ENCODE measurements at places on chromosomes 6 and 20.

DNA sequence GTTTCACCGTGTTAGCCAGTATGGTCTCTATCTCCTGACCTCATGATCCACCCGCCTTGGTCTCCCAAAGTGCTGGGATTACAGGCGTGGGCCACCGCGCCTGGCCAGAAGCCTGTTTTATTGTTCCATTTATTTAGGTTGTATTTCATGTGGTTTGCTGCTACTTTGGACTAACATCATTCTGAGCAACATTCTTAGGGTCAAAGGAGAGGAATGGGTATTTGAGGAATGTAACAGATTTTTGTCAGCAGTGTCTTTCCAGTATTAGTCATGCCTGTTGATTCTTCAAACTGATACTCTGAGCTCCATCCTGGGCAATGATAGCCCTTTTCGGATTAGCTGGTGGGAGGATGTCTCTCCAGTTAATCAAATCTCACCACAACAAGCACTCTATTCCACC is 213.0 kb upstream of the CITED2 start:
- no peak for DNase-seq

DNA sequence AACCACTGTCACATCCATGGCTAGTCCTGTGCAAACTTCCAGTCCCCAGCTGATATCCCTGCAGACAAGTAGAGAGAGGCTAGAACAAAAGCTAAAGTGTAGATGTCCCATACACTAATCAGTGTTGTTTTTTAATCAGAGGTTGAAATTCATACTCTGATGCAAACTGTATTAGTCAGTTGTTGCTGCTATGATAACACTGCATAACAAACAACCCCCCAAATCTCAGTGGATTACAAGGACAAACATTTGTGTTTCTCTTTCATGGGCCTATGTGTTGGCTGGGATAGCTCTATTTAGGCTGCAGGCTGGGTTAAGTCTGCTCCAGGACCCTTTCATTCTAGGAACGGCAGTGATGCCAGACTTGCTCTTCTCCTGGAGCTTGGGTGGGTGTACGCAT is 26.8 kb downstream of the BNIP5 start:
- DNase-seq = no peak

DNA sequence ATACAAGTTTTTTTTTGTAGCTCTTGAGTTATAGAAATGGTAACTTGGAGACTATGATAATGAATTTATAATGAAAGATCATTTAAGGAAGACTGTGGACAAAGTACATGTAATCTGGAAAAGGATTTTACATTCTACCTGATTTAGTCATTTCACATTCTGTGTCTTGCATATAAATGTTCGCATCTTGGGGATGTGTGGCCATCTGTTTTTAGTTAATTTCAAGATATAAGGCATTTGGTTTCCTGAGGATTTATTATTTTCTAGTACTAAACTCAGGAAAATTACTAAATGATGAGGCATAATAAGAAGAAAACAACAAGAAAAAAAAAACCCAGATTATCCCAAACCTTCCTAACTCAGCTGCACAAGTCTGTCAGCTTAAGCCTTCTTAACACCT is 112.7 kb upstream of the PRL start:
- DNase-seq = no peak

- no peak for DNase-seq
Observed at GRCh38 chr6:4401408-4402368, 266.3 kb upstream of the ECI2 start.

- no peak for DNase-seq
Observed at GRCh38 chr20:33236351-33236750, 555 bp downstream of the BPIFA1 start.

DNA sequence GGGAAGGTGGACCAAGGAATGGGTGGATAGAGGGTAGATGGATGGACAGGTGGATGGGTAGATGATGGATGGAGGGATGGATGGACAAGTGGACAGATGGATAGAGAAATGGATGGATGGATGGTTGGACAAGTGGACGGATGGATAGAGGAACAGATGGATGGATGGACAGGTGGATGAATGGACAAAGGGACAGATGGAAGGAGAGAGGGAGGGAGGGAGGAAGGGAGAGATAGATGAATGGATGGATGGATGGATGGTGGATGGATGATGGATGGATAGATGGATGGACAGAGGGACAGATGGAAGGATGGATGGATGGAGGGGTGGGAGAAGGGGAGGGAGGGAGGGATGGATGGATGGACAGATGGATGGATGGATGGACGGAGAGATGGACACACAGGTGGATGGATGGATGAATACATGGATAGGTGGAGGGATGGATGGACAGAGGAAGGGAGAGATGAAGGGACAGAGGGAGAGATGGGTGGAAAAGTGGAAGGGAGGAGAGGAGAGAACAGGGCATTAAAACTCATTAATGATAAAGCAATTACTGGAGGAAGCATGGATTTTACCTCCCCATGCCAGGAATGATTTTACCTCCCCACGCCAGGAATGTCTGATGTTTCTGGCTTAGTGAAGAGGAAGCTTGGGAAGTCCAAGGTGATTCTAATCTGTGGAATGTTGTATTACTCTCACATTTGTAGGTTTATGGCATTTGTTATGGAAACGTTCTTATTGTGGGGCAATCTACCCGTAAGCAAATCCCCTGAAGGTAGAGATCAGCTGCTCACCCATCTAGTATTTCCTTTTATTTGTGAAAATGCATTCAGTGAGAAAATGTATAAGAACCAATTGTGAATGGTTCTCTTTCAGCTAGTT is 383.3 kb downstream of the TAF4 start:
- no peak for DNase-seq

- no peak for DNase-seq
Observed at GRCh38 chr6:6840831-6841291, 252.3 kb downstream of the LY86 start.

GRCh38 chr6:89008815-89009374 is 45.5 kb upstream of the RNGTT start:
- no peak for DNase-seq

DNA sequence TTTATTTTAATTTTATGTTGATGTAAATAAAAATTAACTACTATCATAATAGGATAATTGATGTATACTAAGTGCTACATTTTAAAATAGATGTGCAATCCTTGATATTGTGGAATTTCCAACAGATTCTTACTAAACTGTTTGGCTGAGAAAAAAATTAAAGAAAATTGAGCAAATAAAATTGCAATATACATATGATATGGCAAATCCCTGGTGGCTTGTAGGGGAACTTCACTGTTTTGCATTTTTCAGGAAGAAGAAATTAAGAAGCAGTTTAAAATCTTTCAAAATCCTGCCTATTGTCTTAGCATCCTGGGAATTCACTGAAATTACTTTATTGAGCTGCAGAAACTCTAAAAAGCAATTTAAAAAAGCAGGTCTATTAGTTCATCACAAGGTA is 191.4 kb upstream of the ADGRB3 start:
- no peak for DNase-seq

DNA sequence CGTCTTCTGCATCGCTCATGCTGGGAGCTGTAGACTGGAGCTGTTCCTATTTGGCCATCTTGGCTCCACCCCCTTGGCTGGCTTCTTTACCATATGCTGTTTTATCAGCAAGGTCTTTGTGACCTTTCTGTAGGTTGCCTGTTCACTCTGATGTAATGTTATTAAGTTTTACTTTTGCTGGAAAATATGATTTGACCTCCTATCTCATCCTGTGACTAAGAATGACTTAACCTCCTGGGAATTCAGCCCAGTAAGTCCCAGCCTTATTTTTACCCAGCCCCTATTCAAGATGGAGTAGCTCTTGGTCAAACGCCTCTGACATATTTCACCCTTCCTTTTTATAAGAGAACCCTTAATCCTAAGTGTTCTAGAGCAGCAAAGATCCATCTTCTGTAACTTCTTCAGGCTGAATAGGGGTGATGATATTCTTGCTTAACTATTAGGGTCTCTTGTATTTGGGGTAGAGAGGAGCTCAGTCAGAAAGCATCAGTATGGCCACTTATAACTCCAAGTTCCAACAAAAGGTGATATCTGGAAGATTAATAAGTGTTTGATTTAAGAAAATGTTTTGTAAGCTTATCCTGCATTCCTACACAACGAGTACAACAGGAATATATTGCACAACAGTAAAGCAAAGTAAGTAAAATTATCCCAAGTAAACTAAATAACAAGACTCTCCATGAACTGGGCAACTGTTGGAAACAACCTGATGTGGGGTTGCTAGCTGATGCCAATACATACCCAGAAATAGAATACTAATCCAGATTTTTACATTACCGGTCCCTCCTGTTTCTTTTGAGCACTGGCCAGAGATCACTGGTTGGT is 23.1 kb upstream of the HMGN3 start:
- DNase-seq = no peak

DNA sequence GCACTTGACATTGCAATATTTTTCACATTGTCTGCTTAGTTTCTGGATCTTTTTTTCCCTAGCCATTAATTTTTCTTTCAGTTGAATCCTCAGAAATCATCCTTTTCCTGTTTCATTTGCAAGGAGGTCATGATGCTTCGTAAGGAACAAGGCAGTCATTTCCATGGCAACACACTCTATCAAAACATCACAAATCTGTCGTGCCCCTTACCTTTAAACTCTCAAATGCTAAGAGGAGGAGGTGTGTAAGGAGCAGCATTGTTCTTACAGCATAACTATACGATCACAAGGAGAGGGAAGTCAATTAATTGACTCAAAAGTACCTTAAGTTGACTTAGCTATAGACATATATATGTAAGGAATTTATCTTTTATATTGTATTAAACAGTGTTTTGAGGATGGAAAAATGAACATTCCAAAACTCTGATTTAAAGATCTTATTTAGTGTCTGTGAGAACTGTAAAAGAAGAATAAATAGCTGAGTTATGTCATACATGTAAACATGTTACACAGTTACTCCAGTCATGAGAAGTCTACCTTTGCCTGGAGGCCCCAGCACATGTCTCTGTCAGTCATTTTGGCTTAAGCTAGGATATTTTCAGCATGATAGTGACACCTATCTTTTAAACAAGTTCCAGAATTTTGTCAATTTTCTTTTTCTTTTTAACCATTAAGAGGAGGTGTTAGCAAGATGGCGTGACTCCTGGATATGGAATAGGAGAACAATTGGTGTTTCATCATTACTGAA is 41.6 kb downstream of the CDKAL1 start:
- no peak for DNase-seq

DNA sequence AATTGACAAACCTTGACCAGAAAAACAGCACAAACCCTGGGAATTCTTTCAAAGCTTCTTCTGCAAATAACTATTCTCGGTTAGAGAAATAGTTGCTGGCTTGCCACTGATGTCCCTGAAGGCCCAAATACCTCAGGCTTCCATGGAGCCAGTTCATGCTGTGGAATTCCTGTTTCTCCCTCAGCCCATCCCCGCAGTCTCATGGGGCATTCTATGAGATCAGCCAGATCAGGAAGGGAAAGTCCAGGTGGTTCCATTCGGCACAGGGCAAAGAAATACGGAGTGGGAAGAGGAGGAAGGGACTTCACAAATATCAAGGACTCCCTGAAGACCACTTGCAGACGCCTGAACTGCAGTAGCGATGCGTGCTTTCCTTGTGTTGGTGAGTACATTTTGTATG is 63.3 kb downstream of the MYLK4 start:
- no peak for DNase-seq

DNA sequence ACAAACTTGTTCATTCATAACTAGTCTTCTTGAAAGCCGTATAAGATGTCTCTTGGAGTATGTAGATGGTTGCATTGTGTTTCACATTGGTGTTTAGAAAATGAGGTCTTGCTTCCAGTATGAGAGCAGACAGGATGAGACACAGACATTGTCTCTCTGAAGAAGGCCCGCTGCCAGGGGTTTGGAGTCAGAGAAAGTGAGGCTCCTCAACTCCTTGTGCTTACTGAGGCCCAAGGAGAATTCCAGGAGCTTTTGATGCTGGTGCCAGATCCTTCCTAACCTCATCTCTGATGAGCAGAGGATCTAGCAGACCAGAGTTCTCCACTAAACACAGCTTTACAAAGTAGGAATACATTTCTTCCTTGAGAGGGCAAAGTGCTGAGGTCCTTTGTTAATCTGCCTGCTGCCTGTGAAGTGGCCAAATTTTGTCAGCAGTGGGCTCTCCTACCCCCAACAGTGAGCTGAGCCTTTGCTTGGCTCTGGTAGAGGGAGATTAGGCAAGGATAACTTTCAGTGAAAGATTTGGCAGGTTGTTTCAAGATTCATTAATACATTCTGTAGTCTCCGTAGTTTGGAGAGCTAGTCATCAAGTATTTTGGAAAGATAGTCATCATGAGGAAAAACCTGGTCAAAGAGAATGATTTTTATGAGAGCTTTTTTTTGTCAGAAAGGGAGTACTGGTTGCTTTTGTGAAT is 9.7 kb downstream of the MAPRE1 start:
- no peak for DNase-seq

DNA sequence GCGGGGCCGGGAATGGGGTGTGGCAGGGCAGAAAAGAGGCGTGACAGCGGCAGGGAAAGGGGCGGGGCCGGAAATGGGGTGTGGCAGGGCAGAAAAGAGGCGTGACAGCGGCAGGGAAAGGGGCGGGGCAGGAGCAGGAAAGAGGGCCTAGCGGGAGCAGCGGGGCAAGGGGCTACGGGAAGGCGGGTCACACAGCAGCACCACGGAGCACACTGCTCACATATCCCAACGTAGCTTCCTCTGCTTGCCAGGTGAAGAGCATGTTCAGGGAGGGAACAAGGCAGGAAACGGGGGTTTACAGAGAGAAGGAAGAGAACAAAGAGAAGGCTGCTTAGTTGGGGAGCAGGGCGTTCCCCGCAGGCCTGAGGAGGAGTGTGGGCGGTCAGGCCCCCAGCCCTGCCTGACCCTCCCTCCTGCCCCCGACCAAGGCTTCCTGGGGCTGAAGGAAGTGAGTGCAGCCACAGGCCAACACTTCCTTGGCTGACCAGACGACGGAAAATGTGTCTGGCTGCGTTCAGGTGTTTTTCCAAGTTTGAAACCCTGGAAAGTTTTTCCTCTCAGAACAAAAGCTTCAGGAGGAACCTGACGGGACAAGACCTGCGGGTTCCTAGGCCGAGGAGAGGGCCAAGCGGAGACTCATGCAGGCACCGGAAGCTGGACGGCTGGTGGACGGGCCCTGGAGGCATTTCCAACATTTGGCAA is 13.8 kb downstream of the UCKL1 start:
- DNase-seq = peak; percentile 47

GRCh38 chr6:64520050-64520449 is 884.4 kb downstream of the PHF3 start:
- no peak for DNase-seq

DNA sequence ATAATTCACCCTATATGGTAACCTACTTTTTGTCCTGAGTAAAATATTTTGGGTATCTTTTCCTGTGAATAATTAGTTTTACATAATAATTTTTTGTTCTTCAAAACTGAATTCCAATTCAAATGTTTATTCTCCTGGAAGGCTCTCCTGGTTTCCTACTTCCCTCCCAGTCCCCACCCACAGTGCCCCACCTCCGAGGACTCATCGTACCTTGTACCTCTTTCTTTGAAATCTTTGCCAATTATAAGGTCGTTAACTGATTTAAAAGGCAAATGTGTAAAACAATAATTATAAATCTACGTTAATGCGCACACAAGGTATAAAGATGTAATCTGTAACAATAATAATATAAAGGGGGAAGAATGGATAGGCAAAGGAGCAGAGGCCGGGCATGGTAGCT is 40.5 kb upstream of the VEGFA start:
- no peak for DNase-seq

All from T-helper 22 cell (primary cell).